CMK (cell line): ENCODE measurements at places on chromosomes 13 and 19.

DNA sequence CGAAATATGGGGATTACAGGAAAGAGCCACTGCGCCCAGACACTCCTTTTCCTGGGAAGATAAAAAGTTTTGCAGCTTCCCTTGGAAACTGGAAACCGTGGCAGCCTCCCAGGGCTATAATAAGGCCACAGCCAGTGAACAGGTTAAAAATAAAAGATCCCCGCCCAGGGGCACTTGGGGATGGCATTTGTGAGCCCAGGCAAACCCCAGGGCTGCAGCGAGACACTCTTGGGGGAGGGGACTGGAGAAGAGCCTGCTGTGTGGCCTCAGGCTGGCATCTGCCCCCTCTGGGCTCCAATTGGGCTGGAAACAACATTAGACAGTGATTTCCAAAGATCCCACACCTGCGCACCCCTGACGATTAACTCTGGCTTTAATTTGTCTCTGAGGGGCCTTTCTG is 11.2 kb downstream of the FEM1A start:
- no peak for DNase-seq

DNA sequence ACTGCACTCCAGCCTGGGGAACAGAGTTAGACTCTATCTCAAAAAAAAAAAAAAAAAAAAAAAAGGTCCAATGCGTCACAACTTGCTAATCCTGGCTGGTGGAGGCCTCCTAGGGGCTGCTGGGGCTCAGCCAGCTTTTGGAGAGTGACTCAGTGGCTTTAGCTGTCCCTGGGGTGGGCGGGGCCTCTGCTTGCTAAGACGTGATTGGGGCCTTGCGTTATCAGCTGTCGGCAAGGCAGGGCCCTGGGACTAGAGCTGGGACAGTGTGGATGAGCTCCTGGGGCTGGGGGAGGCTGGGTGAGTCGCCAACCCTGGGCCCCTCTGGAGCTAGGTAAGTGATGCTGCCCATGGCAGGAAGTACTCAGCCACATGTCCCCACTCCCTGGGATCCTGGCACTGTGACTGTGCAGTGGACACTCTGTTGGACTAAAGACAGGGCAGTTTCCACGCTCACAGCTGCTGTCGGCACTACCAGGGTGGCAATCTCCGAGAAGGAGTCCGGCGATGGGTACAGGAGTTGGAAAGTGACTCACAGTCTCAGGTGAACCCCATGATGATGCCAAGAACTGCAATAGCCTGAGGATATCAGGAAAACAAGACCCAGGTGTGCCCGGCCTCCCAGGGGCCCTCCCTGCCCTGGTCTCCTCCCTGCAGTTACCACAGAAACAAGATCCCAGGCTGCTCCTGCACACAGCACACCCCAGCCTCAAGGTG is 32.2 kb downstream of the F2RL3 start:
- no peak for DNase-seq

DNA sequence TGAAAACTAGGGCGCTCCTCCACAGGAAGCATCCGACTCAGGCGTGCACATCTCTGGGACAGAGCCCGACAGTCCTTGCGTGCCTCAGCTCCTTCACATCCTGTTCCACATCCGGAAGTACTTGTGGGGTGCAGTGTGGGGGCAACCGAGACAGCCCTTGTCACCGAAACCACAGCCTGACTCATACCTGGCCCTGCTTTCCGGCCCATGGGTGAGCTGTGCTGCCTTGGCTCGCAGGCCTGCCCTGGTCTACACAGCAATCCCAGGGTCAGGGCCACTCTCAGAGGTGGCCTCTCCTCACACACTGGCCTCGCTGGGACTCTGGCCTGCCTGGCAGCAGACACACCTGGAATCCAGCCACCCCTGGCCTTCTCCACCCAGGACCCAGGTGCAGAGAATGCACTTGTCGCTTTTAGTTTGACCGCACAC is 100.4 kb downstream of the STK24 start:
- peak; percentile 96 for DNase-seq

DNA sequence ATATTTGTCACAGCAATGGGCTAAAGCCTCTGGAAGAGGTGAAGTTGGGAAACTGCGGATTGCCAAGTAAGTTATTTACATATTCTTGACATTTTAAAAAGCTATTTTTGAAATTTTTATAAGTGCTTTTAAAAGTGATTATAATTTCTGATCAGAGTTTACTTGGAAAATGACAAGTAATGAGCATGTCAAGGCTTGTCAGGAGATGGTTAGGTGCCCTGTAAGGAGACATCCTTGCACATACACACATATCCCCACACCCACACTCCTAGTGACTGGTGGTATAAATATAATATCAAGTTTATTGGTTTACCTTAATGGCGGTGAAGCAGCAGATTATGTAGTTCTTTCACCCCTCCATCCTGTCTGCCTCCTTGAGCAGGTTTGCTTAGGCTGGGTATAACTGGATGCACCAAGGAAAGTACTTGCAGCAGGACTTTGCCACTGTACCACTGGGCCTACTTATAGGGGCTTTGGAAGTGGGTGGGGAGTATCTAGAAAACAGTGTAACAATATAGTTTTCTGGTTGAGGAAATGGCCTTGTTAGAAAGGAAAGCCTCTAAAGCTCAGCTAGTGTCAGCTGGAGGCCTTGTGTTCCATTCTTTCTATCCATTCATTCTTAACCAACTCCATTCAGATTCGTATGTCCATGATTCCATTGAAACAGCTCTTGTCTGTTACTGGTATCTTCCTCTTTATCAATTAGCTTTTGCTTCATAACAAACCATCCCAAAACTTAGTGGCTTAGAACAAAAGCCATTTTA is 16.6 kb downstream of the GTF2F2 start:
- DNase-seq = no peak

DNA sequence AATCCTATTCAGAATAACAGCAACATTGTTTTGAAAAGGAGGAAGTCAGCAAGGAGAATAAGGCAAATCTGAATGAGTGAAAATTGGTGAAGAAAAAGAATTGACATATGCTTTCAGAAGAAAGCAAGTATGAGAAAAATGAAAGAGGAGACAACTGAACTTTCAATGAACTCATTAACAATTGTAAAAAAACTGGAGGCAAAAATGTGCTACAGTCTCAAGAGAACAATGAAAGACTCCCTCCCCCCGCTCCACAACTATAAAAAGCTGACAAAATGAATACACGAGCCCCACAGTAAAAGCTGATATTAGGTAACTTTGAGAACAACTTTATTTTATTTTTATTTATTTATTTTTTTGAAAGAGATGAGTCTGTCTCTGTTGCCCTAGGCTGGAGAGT is 373.1 kb downstream of the DIAPH3 start:
- DNase-seq = no peak

DNA sequence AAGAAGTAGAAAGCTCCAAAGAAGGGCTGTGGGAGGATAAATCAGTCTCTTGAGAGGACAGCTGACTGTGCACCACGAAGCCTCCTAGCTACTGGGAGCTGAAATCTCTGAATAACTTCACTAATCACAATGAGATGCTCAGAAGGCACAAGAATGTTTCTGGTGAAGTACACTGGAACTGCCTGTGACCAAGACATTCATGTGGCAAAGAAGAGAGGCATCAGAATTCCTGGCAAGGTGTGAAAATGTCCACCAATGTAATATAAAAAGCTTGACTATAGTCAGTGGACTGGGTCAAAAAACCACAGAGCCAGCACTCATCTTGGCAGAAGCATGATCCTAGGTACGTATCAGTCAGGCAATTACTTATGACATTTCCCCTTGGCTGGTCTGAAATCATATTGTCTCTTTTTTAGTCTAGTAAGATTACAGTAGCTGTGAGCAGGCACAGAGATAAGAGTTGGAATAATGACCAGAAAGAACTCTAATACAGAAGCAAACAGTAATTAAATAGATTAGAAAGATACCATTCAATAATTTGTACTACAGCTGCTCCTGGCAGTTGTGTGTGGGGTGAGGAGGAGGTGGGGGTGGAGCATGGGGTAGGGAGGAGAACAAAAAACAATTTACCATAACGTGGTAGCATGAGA is 434.7 kb downstream of the DIAPH3 start:
- no peak for DNase-seq
